ENCODE measurements at places on chromosomes 7 and 10.

DNA sequence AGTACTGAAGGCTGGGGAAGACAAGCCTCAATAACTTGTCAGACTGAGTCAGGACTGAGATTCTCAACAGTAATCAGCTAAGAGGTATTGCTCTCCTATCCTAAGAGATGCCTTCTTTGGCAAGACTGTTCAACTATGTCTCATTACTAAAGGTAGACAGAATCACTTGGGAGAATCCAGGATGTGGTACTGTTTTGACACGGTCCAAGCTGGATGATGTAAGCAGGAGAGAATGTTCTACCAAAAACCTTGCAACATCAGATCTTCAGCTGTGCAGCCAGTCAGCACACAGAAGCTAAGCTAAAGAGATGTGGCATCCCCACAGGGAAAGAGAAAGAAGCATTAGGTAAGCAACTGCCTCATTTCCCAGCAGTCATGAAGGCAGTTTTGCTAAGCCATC lies 391.4 kb downstream of the NRG3 start:
- no peak for DNase-seq

DNA sequence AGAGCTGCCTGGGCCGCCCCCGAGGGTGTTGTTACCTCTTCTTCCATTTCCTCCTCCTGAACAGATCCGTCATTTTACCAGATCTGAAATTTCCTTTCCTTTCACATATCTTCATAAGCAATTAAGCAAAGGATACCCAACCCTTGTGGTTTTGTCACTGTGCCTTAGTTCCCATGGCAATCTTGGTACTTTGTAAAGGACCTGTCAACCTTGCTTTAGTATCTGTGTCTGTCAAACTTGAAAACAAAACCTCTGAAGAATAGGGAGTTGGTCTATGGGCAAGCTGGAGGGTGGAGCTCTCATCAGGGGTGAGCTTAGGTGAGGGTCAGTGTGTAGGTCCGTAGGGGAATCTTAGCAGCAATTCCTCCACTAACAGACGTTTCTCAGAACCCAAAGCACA lies 25.4 kb upstream of the CCDC3 start:
- DNase-seq = no peak

GRCh38 chr7:3787717-3788264 lies 486.7 kb downstream of the SDK1 start:
- no peak for DNase-seq

DNA sequence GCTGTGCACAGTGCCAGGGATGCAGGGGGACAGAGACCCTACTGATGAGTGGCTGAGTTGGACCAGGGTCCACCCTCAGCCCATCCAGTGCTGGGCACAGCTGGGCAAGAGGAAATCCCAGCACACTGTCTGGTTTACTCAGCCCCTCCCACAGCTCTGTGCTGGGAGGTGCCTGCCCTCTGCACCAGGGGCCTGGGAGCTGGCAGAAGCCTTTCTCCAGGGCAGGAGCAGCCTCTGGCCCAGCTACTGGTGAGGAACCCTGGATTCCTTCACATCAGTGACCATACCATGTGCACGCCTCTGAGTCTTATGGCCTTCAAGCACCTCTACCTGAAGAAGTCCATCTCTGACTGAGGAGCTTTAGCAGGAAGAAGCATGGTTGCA lies 25.9 kb upstream of the C10orf71 start:
- DNase-seq = no peak

DNA sequence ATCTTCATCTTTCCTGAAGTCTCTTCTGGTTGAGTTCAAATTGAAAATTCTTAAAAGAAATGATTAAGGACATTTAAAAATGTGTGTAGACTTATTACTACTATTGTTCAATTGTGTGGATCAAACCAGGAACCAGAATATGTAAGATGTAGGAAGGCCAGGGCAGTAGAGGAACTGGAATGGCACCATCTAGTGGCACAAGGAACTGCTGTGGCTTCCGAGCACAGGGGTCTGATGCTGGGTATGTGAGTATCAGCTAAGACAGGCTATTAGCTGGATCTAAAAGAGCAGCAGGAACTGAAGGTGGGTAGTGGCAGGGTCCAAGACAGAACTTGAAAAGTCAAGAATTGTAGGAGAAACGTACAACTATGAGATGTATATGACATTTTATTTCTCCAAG lies 247.3 kb downstream of the SEMA3A start:
- no peak for DNase-seq

GRCh38 chr7:11228515-11228914 lies 254.8 kb downstream of the PHF14 start:
- DNase-seq = no peak

- no peak for DNase-seq
These were observed 165.7 kb downstream of the ELMO1 start for GRCh38 chr7:37282927-37283326.

- no peak for DNase-seq
These were observed 47.3 kb upstream of the INSYN2A start for GRCh38 chr10:127243490-127244272.

- DNase-seq = no peak
These were observed 163.3 kb downstream of the SVIL start for GRCh38 chr10:29471544-29471859.

- peak; percentile 5 for DNase-seq
These were observed 94.0 kb downstream of the SLC37A3 start for GRCh38 chr7:140304191-140304799.

GRCh38 chr7:105017657-105018365 lies 3.8 kb downstream of the KMT2E start:
- no peak for DNase-seq

- no peak for DNase-seq
These were observed 9.9 kb downstream of the MDH2 start for GRCh38 chr7:76057813-76058145.

- DNase-seq = no peak
These were observed 100.5 kb downstream of the CYP26A1 start for GRCh38 chr10:93173967-93174845.

DNA sequence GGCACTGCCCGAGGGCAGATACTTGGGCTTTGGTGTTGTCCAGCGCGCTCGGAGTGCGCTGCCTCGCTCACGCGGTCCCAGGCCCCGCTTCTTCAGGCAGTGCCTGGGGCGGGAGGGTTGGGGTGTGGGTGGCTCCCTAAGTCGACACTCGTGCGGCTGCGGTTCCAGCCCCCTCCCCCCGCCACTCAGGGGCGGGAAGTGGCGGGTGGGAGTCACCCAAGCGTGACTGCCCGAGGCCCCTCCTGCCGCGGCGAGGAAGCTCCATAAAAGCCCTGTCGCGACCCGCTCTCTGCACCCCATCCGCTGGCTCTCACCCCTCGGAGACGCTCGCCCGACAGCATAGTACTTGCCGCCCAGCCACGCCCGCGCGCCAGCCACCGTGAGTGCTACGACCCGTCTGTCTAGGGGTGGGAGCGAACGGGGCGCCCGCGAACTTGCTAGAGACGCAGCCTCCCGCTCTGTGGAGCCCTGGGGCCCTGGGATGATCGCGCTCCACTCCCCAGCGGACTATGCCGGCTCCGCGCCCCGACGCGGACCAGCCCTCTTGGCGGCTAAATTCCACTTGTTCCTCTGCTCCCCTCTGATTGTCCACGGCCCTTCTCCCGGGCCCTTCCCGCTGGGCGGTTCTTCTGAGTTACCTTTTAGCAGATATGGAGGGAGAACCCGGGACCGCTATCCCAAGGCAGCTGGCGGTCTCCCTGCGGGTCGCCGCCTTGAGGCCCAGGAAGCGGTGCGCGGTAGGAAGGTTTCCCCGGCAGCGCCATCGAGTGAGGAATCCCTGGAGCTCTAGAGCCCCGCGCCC lies at the start of gene NPY:
NPY (plus strand) TSS at position 294 of the 802 bp plus-strand sequence. CDS start 1,051 bp downstream, outside the sequence.
- DNase-seq = no peak

GRCh38 chr7:92926697-92927044 lies 90.3 kb upstream of the CDK6 start:
- DNase-seq = no peak

DNA sequence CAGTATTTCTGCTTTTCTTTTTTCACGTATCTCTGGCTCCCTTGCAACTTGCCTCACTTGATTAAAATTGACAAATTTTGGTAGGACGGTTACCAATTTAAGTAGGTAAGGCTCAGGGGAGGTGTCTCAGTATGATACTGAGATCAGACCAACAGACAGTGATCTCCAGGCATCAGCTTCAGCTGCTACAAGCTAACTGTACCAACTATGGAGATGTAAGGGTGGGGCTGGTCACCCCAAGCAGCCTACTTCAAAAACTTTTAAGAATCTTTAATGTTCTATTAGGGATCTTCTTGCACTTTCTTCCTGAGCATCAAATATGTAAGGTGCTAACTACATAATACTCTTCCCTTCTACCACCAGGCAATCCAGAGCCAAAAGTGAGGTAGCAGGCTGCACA lies 26.9 kb downstream of the SLC35B4 start:
- DNase-seq = no peak

- no peak for DNase-seq
These were observed 127.1 kb downstream of the KMT2E start for GRCh38 chr7:105141068-105141467.

DNA sequence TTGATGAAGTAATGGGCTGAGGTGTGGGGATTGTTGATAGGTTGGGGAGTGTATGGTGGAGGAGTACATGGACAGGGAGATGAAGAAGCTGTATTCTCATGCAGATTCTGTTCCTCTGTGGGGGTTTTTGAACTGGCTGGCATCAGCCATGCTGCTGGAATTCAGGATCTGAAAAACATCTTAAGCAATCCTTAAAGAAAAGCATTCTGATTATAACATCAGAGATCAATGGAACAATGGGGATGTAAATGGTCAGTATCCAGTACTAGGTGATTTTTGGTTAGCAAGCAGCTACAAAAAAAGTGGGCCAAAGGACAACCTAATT lies 247.5 kb upstream of the GALNT17 start:
- no peak for DNase-seq

DNA sequence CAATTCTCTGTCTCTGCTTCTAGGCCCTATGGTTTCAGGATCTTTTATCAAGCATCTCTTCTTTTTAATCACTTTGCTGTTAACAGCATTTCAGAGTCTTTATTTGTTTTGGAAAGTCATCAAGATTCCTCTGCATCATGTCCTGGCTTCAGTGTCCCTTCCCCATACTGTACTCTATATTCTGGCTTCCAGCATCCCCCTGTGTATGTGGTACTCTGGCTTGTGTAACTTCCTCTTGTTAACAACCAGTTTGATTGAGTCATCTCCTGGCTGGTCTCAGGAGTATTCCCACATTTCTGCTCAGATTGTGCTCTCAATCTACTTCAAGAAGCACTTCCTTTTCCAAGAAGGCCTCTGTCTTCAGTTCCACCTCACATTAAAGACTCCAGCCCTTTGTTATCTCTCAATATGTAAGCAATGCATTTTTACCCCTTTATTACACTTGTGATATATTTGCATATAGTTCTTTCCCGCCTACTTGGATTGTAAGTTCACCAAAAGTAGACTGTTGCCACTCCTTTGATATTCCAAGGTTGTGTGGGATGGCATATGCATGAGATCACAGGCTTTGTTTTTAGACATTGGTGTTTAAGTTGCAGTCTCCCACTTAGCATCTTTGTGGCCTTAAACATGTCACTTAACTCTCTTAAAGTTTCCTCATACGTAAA lies 15.1 kb upstream of the ATE1 start:
- DNase-seq = no peak
